ENCODE measurements at places on chromosomes 6 and 20.

- H3K36me3 ChIP-seq: peaks cover 56% of the 10 kb centered on the region
- H3K4me3 ChIP-seq: no peak overlapping the region
- no peak overlapping the region for H3K27ac ChIP-seq
- H3K27me3 ChIP-seq: no peaks in the 10 kb centered on the region
Observed at GRCh38 chr6:33689148-33689494, 22.4 kb downstream of the UQCC2 start.

DNA sequence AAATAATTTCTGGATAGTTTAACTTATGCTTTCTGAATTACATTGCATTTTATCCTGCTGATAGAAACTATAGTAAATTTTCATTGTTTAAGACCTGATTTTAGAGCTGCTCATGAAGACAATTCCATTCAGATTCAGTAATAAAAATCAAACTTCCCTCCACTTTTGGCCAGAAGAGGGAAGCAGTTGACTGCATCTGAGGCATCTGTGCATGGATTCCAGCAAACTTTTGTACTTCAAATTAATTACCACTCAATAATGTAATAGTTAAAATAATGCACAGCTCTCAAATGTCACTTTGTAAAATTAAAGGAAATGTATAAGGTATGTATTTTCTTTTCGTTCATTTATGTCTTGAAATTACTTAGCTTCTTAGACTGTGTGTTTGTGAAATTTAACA lies 64.2 kb upstream of the SLC35B3 start:
- H3K27ac ChIP-seq: no peak overlapping the region
- H3K36me3 ChIP-seq: no peaks in the 10 kb centered on the region
- no peaks in the 10 kb centered on the region for H3K4me1 ChIP-seq
- H3K4me3 ChIP-seq: no peak overlapping the region
- no peak for DNase-seq

DNA sequence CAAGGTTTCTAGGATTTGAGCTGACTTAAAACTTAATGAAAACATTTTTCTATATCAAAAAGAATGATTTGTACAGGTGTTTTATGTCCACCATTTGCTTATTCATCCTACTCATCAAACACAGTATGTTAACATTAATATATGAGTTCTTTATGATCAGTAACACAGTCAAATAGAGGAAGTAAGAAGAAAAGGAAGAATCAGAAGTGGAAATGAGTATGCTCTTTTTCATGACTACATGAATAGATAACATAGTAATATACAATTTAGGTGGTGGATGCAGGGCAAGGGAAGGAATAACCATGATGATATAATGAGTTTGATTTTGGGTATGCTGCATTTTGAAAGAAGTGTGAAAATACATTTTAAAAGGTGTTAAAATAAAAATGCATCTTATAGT lies 16.5 kb downstream of the KPNA5 start:
- H3K27me3 ChIP-seq: no peaks in the 10 kb centered on the region
- no peak for DNase-seq
- H3K36me3 ChIP-seq: peaks cover 19% of the 10 kb centered on the region
- no peak overlapping the region for H3K27ac ChIP-seq
- H3K4me3 ChIP-seq: no peak overlapping the region
- H3K4me1 ChIP-seq: peaks cover 18% of the 10 kb centered on the region

DNA sequence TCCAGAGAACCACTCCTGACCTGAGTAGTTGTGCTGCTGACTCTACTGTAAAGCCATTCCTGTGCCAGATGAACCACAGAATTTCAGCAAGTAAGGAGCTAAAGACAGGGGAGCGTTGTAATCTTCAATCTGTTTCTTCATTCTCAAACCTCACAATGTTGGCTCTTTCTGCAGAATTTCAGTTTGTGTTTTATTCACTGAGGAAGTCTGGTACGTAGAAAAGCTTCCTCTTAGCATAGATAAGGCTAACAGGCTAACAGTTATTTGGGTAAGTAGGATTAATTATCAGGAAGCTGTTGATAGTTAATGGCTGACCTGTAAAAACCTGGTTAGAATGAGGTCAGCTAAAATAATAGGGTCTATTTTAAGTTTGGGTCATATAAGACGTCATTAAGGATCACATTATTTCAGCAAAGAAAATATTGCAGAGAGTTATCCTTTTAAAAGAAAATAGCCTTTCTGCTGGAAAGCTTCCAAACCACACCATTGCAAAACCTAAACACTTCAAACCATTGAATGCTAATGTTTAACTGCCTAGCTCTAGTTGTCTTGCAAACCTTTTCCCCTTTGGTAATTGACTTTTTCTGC lies 14.1 kb upstream of the TENT5A start:
- H3K4me3 ChIP-seq: no peak overlapping the region
- H3K4me1 ChIP-seq: peaks cover 23% of the 10 kb centered on the region
- no peaks in the 10 kb centered on the region for H3K27me3 ChIP-seq

GRCh38 chr6:72959821-72960220 lies 265.5 kb downstream of the KHDC1L start:
- no peak overlapping the region for H3K4me3 ChIP-seq
- H3K4me1 ChIP-seq: no peaks in the 10 kb centered on the region
- no peak for DNase-seq
- H3K27me3 ChIP-seq: no peaks in the 10 kb centered on the region

DNA sequence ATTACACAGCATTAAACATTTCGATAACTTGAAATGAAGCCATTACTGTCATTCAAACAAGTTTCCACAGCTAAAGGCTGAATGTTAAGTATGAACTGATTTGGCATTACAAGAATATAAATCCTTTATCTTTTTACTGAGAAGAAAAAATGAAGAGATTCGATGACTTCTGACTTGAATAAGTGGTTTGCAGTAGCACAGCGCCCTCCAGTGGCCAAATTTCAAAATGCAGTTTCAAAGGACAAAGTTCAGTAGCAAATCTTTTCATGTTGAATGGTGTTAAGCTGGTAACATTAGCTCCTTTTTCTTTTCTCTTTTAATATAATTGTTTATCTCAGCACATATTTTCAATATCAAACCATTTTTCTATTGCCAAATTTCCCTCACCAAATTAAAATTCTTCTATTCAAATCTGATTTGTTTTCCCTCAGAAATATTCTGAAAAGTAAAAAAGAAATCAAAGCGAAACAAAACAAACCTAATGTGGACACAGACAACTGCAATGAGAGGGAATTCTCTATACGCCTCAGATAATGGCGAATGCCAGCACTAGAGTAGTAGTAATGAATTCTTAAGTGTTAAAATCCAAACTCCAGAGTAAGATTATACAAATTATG lies 145.7 kb downstream of the BTBD9 start:
- H3K4me3 ChIP-seq: no peak overlapping the region
- peak; percentile 47 for DNase-seq
- H3K36me3 ChIP-seq: no peaks in the 10 kb centered on the region
- H3K4me1 ChIP-seq: peaks cover 3% of the 10 kb centered on the region
- no peak overlapping the region for H3K27ac ChIP-seq

- H3K27ac ChIP-seq: no peak overlapping the region
- no peaks in the 10 kb centered on the region for H3K4me1 ChIP-seq
- no peak overlapping the region for H3K4me3 ChIP-seq
- no peaks in the 10 kb centered on the region for H3K36me3 ChIP-seq
Observed at GRCh38 chr6:80021591-80021990, 17.1 kb downstream of the TTK start.
